ENCODE measurements at places on chromosomes 7 and 10.

- no peak for DNase-seq
These were observed 34.1 kb downstream of the ZRANB1 start for GRCh38 chr10:124975977-124976514.

GRCh38 chr7:71766016-71766415, 634.1 kb downstream of the GALNT17 start:
- no peak for DNase-seq

DNA sequence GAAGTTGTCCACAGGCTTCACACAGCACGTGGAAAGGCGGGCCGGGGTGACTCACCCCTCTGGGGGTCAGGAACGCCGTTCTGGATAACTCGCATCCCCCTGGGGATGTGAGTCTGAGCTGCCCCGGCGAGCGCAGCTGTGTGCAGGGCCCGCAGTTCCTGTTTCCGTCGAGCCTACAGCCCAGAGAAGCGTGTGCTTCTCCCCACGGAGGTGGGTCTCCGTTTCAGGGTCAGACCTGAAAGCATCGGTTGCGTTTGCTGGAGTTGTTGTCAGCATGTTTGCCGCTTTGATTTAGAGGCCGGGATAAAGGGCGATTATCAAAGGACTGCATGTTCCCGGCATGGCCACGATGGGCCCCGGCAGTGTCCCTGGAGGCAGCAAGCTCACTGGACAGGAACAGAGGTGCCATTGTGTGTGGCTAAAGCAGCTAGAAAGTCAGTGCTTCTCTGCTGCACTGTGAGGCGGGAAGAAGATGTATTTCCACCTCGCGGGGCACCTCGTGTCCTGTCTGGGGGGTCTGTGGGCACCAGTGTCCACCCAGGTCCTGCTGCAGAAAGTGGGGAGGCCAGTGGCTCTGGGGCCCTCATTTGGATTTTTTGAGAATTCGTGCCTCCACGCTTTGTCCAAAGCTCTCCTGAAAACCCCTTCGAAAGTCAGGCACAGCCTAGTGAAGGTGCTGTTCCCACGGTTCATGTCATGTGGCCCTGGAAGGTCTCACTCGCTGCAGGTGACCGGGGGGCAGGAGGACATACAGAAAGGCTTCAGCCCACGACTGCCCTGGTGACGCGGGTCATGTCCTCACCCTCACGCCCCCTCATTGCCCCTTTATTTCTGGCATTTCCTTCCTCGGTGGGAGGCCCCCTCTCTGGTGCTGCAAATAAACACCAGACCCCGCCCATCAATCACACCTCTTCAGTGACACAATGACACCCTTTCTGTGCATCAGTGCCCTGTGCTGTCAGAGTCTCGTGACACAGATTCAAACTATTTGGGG, 27.4 kb upstream of the GDI2 start:
- DNase-seq: no peak

DNA sequence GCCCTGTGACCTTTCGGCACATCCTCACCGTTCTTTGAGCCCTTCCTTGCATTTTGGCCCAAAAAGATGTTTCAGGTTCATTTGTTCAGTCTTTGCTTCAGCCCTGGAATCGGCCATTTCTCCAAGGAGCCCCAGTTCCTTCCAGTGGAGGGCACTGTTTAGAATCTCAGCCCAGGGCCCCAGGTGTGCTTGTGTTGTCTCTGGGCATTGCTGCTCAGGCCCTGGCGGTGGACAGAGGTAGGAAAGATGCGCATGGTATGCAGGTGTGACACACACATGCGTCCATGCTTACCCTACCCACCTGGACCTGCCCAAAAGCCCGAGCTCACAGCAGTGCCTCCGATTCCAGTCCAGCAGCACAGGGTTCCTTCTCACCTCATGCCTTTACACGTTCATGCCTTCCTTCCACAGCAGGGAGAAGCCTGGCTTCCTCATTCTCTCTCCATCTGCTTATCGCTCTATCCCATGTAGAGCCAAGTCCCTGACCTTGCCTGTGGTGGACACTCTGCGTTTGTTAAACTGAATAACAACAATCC, 70.6 kb downstream of the LHPP start:
- DNase-seq: peak; percentile 20

- no peak for DNase-seq
These were observed 3.2 kb downstream of the HOXA5 start for GRCh38 chr7:27140126-27140857.

DNA sequence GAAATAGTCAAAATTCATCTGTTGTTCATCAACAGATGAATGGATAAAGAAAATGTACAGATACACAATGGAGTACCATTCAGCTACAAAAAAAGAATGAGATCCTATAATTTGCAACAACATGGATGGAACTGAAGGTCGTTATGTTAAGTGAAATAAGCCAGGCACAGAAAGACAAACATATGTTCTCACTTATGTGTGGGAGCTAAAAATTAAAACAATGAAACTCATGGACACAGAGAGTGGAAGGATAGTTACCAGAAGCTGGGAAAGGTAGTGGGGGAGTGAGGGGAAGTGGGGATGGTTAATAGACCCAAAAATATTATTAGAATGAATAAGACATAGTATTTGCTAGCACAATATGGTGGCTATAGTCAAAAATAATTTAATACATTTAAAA, 70.0 kb upstream of the KCNMA1 start:
- DNase-seq: no peak

DNA sequence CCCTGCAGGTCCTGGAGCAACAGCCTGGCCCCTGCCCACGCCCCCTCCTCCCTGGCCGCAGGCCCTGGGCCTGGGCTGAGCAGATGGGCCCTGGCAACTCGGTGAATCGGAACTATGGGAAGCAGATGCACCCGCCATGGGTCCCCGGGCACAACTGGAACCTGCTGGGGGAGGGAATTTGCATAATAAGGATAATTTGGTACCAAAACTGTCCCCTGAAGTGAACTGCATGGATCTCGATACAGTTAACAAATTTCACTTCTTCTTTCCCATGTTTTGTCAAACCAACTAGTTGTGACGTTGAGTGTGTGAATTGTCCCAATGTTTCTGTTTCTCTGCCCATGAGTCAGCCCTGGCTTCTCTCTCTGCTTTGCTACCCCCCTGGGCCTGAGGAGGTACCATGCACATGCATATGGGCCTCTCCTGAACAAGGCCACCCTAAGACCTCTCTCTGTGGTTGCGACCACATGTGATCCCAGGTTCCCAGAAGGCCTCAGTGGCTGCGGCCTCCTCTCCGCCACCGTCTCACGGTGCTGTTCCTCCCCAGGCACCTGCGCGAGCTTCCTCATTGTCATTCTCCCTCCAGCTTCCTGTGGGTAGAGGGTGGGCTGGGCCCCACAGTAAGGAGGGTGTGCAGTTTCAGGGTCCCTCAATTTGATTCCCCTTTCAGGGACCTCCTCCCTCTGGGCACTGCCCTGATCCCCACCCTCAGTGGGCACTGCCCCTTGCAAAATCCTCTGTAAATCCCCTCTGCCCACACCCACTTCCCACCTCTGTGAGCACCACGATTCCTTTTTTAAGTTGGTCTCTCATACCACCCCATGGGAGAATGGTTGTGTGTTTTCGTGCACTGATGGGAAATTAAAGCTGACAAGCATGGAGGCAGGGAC, 40.0 kb downstream of the FIGNL1 start:
- no peak for DNase-seq

DNA sequence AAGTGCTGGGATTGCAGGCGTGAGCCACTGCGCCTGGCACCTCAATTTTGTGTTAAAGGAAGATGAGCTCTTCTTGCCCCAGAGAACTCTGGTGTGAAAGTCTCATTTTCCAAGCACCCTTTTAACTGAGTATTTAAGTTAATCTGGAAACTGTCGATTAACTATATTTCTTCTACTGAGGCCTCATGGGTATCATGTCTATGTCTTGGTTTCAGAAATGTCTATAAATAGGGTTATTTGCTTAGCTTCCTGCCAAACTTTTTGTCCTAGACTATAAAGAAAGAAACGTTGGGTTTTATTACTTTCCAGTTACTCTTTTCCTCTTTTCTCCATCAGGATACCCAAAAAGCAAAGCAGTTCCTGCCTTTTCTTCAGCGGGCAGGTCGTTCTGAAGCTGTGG, 102.4 kb downstream of the LRRC4 start:
- no peak for DNase-seq

DNA sequence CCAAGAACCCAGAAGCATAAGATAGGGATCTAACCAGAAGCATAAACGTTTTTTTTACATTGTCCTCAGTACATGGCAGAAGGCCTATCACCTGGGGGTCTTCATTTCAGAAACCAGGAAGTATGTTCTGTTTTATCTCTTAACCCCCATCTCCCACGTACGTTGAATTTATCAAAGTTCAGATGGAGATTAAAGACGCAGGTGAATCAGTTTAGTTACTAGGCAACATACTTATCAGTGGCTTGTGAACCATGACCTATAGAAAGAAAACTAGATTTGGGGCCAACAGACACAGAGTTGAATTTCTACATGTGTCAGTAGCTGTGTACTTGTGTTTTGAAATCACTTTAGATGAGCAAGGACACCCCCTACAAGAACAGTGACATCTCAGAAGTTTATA, 122.7 kb downstream of the GPR158 start:
- DNase-seq: no peak

DNA sequence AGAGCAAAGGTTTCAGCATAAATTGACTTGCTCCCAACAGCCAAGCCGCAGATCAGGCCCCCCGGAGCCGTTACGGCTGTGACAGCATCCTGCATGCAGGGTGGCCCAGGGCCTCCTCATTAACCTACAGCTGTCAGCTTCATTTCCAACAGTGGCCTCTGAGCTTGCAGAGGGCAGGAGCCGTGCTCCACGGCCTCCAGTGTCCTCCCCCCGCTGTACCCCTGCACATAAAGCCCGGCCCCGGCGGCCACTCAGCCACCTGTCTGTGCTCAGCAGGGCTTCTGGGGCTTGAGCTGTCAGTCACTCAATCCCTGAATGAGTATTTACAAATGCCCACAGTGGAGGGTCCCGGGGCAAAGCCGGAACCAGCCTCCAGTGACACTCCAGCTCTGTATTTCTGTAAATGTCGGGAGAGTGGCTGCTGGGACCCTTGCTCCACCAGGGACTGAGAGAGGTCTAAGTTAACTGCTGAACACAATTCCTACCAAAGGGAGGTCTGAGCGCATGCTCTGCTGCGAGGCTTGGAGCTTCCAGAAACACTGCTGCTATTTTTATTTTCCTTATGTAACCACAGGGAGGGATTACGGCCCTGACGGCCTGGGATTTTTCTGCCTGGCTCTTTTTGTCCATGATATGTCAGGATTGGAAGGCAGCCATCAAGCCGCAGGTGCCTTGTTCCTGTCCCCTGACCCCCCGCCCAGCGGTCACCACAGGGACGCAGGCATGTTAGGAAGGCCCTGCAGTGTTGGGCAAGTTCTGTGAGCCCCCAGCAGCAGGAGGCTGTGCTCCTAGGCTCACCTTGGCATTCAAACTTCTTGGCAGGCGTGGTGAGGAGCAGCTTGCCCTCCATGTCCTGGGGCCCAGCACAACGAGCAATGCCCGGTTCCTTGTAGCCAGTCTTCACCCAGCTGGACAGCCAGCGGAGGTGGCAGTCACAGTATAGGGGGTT, 165.0 kb downstream of the SLIT1 start:
- no peak for DNase-seq

- DNase-seq: no peak
These were observed 125.7 kb downstream of the ABCA13 start for GRCh38 chr7:48296966-48297365.

- DNase-seq: no peak
These were observed 10.4 kb downstream of the ABLIM1 start for GRCh38 chr10:114647545-114648138.

- DNase-seq: no peak
These were observed 161.7 kb upstream of the BMPER start for GRCh38 chr7:33743594-33743993.

DNA sequence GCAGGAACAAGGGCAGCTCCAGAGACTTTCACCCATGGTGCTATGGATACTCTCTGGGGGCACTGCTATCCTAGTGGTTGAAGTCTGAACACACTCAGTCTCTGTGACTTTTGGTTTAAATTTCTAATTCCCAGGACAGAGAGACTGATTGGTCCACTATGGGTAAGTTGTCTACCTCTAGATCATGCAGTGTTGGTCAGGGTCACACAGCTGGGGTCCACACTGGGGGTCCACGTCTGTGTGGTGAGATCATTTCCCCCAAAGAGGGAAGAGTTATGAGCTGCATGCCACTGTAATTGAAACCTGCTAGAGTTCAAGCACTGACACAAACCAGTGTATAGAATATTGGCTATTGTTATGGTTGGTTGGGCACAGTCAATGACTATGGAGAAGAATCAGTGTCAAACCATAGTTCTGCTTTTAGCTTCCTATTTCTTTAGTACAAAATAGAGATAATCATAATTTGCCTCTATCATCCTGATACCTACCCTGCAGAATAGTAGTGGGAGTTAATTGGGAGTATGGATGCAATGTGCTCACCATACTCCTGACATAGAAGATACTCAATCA, 101.6 kb downstream of the PRTFDC1 start:
- DNase-seq: no peak

DNA sequence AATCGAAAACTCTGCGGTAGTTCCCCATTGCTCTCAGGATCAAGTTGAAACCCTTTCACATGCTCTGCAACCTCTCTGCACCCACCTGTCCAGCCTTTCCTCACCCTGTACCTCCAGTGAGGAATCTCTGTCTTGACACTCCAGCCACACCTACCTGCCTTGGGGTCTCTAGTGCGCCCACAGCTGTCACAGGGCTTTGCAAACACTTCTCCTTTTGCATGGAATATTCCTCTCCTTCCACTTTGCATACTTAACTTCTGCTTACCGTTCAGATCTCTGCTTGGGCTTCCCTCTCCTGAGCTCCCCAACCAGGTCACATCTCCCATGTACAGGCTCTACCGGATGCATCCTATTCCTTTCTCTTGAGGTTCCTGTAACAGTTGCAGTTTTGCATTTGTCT, 6.6 kb upstream of the ZYX start:
- DNase-seq: no peak

- DNase-seq: peak; percentile 54
These were observed 339.2 kb upstream of the PODXL start for GRCh38 chr7:131895541-131896164.

- DNase-seq: no peak
These were observed 7.2 kb downstream of the TMEM120A start for GRCh38 chr7:75987026-75987804.

DNA sequence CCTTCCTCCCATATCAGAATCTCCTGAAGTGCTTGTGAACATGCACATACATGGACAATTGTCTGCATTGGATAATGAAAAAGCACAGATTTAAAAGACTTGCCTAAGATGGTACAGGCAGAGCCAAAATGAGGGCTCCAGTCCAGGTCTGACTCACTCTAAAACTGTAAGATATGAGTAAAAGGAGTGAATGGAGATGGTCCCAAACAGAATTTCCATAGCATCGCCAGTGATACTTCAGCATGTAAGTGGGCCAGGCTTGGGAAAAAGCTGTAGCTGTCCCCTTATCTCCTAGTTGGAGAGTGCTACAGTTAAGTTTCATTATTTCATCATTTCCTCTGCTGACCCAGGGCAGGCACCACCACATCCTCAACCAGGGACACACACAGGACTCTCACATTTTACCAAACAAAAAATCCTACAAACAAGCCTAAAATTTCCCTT, 26.4 kb upstream of the IL6 start:
- DNase-seq: no peak
